ENCODE measurements at places on chromosomes 6 and 20.

- DNase-seq, result no peak
Measured at GRCh38 chr6:55853008-55854001, 22.1 kb downstream of the BMP5 start.

- no peak for DNase-seq
Measured at GRCh38 chr6:91462241-91462640, 875.4 kb upstream of the MAP3K7 start.

DNA sequence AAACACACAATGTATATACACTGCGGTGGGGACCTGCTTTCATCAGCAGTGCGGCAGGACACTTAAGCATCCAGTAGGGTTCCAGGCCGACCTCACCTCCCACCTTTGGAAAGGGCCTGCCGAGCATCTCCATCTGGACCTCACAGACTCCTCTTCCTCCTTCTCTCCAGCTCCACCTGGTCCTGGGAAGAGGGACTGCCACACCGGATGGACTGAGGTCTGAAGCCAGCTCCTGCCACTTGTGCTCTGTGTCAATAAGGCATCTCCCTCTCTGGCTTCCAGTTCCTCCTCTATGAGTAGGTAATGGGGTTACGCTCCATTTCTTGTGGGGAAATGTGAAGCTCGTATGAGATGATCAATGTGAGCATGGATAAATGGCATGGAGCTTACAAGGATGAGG is 19.1 kb upstream of the NNAT start:
- DNase-seq, result no peak

GRCh38 chr6:142878407-142878806 is 66.6 kb downstream of the HIVEP2 start:
- DNase-seq, result no peak

DNA sequence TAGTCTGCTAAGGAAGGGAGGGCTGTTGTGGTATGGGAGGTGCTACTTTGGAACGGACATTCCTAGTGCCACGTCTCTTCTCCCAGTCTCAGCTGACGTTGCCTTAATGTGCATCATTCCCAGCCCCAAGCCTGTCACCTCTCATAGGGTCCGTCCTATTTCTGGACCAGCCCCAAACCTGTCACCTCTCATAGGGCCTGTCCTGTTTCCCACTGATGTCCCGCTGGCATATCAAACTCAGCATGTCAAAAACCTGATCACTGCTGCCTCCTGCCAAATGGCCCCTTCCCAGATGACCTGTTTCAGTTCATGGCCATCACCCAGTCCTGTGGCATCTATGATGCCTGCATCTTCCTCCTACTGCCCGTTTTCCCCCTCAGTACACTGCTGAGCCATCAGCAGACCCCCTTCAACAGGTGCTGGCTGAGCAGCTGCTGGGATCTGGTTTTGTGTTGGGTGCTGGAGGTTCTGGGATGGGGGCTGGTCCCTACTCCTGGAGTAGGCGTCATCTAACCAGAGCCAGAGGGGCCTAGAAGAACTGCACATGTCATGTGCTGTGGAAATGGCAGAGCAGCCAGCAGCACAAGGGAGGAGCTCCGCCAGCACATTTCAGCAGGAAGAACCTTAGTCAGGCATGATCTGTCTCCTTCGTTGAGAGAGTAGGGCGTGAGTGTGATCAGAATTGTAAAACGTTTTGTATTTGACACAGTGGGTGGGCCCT is 3.3 kb downstream of the ENTPD6 start:
- no peak for DNase-seq

- DNase-seq, result no peak
Measured at GRCh38 chr20:60967431-60968316, 284.4 kb upstream of the CDH4 start.

- no peak for DNase-seq
Measured at GRCh38 chr20:17227669-17228623, 1.1 kb downstream of the PCSK2 start.

DNA sequence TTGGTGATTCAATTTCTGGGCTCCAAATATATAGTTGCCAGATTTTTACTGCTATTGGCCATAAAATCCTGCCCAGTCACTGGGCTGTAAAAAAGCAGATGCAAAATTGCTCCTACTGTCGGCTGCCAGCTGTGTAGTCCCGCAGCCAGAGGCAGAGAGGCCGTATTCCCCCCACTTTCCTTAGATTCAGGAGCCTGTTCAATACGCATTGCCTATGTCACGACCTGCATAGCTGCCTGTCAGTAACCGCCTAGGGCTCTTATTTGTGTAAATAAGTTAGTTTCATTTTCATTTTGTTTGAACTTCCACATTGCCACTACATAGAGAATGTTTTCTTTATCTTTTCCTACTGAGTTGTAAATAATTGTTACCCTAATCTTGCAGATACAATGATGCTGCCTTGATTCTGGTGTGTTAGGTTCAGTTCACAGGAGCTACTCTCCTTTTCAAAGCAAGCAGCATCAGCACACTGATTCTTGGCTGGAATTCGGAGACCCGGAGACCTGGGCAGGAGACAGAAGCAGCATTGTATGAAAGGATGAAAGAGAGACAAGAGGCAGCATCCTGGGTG is 46.0 kb upstream of the UST start:
- no peak for DNase-seq

GRCh38 chr6:115908906-115909559 is 151.7 kb downstream of the FRK start:
- no peak for DNase-seq

- DNase-seq, result no peak
Measured at GRCh38 chr20:53126185-53126584, 154.0 kb downstream of the TSHZ2 start.

DNA sequence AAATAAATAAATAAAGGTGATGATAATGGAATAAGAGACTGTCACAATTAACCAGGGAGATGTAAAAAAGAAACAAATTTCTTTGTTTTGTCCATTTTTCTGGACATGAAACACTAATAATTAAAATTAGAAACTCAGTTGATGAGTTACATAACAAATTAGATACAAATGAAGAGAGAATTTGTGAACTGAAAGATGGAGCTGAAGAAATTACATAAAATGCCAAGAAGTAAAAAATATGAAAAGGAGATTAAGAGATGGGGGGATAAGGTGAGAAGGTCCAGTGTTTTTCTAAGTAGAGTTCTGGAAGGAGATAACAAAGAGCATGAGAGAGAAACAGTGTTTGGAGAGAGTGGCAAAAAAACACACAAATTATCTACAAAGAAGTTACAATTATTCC is 89.4 kb upstream of the AGPAT4 start:
- DNase-seq, result no peak

DNA sequence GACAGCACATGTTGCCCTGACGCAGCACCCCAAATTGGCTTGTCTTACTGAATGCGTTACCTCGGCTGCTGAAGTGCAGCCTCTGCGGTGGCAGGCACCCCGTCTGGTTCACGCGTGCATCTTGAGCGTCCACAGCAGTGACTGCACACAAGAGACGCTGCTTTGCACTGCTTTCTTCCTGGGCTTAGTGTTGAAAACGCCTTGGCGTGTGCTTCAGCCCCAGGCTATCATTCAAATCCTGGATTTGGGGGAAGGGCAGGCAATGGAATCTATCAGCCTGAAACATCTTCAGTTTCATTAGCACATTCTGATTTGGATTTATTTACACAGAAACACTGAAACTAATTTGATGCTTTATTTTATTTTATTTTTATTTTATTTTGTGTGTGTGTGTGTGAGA is 342.7 kb downstream of the SMOC2 start:
- DNase-seq, result no peak

- DNase-seq, result no peak
Measured at GRCh38 chr6:50390416-50390815, 322.9 kb upstream of the TFAP2D start.

DNA sequence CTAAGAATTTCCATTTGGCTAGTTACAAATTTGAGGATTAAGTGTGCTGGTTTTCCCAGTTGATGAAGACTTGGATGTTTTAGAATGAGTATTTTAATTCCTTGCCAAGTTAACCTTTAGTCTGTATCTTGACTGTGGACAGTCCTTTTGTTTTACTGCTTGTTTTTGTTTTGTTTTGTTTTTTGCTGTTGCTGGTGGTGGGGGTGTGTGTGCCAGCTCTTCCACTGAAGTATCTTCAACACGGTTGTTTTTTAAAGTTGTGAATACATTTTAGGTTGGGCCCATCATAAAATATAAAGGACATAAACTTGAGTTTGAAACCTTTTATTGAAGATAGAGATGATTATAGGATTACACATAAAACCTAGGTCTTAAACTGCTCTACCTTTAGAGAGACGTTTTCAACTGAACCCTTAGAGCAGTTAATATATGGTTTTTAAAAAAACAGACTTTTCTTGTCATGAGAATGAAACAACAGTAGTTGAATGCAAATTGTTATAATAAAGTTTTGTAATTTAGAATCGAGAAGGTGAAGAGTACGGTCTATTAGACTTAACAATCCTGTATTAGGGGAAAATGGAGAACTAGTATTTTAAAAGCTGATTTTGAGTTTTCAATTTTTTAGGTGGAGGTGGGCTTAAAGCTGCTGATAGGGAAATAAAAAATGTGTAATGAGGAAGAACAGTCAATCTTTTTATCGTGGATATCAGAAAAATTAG is 4.0 kb downstream of the QKI start:
- DNase-seq, result no peak

GRCh38 chr20:32205110-32205842 is 2.3 kb downstream of the PLAGL2 start:
- no peak for DNase-seq

DNA sequence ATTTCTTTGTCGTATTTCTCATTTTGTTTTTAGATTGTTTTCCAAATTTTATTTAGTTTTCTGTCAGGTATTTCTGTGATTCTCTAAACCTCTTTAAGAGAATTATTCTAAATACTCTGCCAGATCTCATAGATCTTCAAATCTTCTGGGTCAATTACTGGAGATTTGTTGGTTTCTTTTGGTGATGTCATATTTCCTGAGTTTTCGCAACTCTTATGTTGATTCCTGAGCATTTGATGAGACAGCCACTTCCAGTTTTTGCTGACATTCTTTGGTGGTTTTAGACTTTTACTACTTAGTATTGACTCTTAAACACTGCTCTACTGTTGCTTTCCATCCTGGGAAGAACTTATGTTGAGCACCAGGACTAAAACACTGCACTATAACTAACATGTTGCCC is 21.9 kb downstream of the ADGB start:
- no peak for DNase-seq

- no peak for DNase-seq
Measured at GRCh38 chr6:168015482-168016175, 18.2 kb downstream of the KIF25 start.

GRCh38 chr6:101263596-101263995 is 129.9 kb upstream of the GRIK2 start:
- DNase-seq, result no peak

GRCh38 chr6:63525186-63525878 is 46.9 kb upstream of the LOC128125822 start:
- DNase-seq, result no peak

- no peak for DNase-seq
Measured at GRCh38 chr6:148037496-148037895, 305.1 kb upstream of the SASH1 start.

GRCh38 chr6:43170417-43170930 is 595 bp upstream of the SRF start:
- DNase-seq, result no peak

- no peak for DNase-seq
Measured at GRCh38 chr6:33868141-33868540, 64.3 kb upstream of the MLN start.

DNA sequence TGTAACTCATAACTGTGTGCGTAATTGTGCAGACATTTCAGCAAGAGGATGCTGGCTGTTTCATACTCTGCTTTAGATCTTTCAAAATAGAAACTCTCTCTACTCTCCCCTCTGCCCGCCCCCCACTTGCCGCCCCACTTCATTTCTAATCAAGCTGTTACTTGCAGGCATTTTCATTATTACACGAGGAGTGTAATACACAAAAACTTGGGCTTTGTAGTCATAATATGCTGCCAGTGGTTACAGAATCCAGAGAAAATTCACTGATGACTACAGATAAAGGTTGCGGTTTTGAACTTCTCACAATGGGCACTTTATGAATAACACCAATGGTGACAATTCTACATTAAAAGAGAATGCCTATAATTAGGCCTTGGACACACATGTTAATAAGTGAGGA is 194.0 kb upstream of the POU3F2 start:
- DNase-seq, result no peak

- no peak for DNase-seq
Measured at GRCh38 chr20:42442716-42443115, 747.0 kb downstream of the PTPRT start.

Measured in fibroblast of skin of left biceps (primary cell).